H9 (cell line): ENCODE measurements at places on chromosomes 6 and 20. TPM values are rescaled to one million over a fixed set of nuclear protein-coding genes. Genes with fewer than 3 reads are reported as not detected.

DNA sequence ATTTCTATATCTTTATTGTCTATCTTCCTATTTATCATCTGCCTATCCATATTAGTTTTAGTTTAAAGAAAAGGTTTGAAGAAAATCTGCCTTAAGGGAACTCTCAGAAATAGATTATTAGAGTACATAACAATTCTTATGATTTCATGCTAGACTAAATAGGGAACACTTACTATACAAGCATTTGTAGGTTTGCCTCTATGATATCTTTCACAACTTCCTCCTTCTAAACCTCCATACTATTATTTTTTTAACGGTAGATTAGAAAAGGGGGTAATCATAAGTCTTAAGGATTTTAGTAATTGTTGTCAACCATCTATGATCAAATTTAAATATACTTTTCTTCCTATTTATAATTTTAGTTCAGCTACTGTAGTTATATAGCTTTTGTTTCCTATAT, 11.6 kb upstream of the DSE start:
- no peaks in the 10 kb centered on the region for H3K4me1 ChIP-seq
- H3K27me3 ChIP-seq: no peaks in the 10 kb centered on the region
- H3K27ac ChIP-seq: no peak overlapping the region
- H3K36me3 ChIP-seq: no peaks in the 10 kb centered on the region

DNA sequence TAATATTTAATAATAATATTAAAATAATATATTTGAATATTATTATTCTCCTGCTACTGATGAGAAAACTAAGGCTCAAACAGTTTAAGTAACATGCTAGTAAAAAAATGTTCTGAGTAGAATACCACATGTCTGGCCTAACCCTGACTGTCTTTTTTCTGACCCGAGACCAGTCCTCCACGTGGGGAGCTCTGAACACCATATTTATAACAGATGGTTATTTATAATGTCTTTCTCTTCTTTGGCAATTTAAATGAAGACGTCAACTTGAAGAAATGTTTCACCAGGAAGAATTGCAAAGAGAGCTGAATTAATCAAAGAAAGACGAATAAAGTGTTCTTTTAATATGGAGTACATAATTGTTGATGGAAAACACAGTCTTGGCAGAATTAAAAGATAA, 82.0 kb downstream of the SLC22A3 start:
- no peaks in the 10 kb centered on the region for H3K27me3 ChIP-seq
- no peak overlapping the region for H3K27ac ChIP-seq
- no peaks in the 10 kb centered on the region; the same call in 1 of the 2 replicates for H3K4me1 ChIP-seq
- no peak overlapping the region for H3K4me3 ChIP-seq
- no peak for DNase-seq

DNA sequence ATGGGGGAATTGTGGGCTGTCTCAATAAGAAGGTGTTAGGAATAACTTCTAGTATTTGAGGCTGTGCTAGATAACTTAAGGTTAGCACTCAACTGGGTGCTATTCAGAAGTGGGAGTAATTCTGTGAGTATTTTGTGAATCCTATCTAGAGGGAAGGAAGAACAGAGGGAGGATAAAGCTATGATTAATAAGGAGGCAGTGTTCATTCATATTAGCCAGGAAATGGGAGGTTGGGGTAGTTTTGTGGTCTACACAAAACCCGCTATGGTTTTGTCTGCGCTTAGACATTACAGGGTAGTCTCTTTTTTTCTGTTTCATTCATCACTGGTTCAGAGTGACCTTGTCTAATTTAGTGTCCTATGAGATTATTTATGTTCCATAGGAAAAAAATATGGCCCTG, 341.0 kb downstream of the ARHGAP18 start:
- no peaks in the 10 kb centered on the region for H3K36me3 ChIP-seq
- H3K27ac ChIP-seq: no peak overlapping the region
- no peak for DNase-seq
- H3K27me3 ChIP-seq: no peaks in the 10 kb centered on the region
- no peak overlapping the region for H3K4me3 ChIP-seq

GRCh38 chr20:23507346-23507745, 16.4 kb downstream of the CST8 start:
- no peaks in the 10 kb centered on the region for H3K36me3 ChIP-seq
- no peak overlapping the region for H3K4me3 ChIP-seq
- peak; percentile 60 for DNase-seq
- H3K27ac ChIP-seq: no peak overlapping the region

DNA sequence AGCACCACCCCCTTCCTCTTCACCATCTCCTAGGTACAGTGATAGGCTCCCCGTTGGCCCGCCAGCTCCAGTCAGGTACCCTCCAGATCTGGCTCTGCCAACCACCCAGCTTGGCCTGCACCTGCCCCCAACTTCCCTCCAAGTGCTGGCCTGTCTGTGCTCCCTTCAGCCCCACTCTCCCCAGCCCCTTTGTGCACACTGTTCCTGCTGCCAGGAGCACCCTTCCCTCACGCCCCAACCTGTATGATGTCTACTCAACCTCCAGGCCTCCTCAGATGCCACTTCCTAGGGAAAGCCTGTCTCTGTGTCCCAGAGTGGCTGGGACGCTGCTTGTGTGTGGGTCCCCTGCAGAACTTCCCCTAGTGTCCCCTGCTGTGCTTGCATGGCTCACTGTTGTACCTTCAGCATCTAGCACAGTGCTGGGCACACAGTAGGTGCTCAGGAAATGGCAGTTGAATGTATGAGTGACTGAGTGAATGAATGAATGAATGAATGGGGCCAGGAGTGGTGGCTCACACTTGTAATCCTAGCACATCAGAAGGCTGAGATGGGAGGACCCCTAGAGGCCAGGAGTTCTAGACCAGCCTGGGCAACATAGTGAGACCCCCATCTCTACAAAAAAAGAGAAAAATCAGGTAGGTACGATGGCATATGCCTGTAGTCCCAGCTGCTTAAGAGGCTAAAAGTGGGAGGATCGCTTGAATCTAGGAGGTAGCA, 3.0 kb downstream of the ZBP1 start:
- no peaks in the 10 kb centered on the region for H3K27me3 ChIP-seq
- H3K27ac ChIP-seq: no peak overlapping the region

DNA sequence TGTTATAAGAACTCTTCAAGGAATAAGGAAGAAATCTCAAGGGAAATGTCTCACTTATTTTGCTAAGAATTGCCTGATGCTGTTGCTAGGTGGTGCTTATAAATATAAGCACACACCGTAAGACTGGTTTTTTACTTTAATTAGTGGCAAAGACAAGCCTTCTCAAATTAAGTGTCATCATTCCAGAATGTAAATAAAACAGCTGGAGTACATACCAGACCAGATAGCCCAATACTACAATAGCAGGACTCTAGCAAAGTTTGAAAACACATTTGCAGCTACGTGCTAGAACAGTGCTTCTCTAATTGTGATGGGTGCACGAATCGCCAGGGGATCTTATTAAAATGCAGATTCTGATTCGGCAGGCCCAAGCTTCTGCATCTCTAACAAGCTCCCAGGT, 6.8 kb downstream of the CNKSR3 start:
- no peaks in the 10 kb centered on the region; the same call in 2 of the 3 replicates for H3K36me3 ChIP-seq
- H3K4me1 ChIP-seq: peaks cover 1% of the 10 kb centered on the region; the same call in 1 of the 2 replicates
- no peak for DNase-seq
- peaks cover 16% of the 10 kb centered on the region; the same call in 1 of the 2 replicates for H3K27me3 ChIP-seq
- H3K4me3 ChIP-seq: no peak overlapping the region

- DNase-seq: no peak
- H3K27me3 ChIP-seq: no peaks in the 10 kb centered on the region
- no peaks in the 10 kb centered on the region for H3K4me1 ChIP-seq
- H3K36me3 ChIP-seq: no peaks in the 10 kb centered on the region
- H3K4me3 ChIP-seq: no peak overlapping the region
Observed at GRCh38 chr6:7787731-7788130, 61.8 kb downstream of the BMP6 start.

DNA sequence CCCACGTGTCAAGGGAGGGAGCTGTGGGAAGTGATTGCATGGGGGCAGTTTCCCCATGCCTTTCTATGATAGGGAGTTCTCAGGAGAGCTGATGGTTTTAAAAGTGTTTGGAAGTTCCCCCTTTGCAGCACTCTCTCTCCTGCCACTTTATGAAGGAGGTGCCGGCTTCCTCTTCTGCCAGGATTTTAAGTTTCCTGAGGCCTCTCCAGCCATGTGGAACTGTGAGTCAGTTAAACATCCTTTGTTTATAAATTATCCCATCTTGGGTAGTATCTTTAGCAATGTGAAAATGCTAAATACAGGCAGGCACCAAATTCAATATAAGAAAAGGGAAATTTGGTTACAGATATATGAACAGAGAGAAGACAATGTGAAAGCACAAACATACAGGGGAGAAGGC, 96.4 kb upstream of the EPHA7 start:
- H3K4me1 ChIP-seq: no peaks in the 10 kb centered on the region
- H3K27me3 ChIP-seq: no peaks in the 10 kb centered on the region
- H3K27ac ChIP-seq: no peak overlapping the region
- H3K4me3 ChIP-seq: no peak overlapping the region

DNA sequence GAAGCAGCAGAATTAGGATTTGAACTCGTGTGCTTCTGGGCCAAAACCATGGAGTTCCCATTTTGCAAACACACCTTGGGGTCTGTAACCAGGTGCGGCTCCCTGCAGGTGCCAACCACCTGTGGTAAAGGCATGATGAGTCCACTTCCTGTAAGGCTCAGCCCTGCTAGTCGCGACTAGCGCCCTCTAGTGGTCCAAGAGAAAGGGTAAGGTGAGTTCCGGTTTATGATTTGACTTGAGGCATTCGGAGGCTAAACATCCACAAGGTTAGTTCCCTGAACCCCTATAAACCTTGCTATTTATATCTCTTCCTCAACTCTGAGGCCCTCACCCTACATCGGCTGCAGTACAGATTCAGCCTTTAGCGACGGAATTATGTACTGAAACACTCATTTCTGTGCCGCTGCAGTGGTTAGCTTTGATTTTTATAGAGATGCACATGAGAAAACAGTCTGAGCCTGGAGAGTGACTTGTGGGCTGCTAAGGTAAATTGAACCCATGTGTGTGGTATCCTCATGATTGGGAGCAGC, 173.4 kb downstream of the PLCB1 start:
- peaks cover 6% of the 10 kb centered on the region for H3K4me1 ChIP-seq
- H3K27me3 ChIP-seq: no peaks in the 10 kb centered on the region
- H3K36me3 ChIP-seq: no peaks in the 10 kb centered on the region
- peak; percentile 89 for DNase-seq

TFAP2A gene
- 1.6 and 2.6 TPM in 2 replicates for total RNA-seq

- no peak overlapping the region for H3K27ac ChIP-seq
- H3K4me3 ChIP-seq: no peak overlapping the region
- no peaks in the 10 kb centered on the region; the same call in 1 of the 2 replicates for H3K4me1 ChIP-seq
- H3K27me3 ChIP-seq: no peaks in the 10 kb centered on the region
- DNase-seq: peak; percentile 79
Observed at GRCh38 chr6:112029045-112029822, 24.7 kb upstream of the CCN6 start.

DNA sequence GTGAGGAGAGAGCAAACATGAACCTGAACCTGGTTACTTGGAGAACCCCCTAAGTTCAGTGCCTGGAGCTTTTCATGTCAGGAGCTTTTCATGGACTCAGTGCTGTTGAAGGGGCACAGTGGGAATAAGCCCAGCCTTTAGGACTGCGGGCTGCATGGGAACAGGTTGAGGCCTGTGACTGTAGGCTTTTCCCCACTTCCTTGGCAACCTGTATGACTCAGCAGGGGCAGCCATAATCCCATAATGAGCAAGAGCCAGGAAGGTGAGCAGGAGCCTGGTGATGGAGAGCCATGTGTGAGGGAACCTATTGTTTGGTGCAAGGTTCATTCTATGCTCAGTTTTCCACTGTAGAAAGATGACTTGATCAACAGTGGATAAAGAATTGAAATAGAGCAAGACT, 23.4 kb downstream of the MEP1A start:
- no peak overlapping the region for H3K4me3 ChIP-seq
- no peaks in the 10 kb centered on the region for H3K4me1 ChIP-seq
- no peak overlapping the region for H3K27ac ChIP-seq
- no peaks in the 10 kb centered on the region for H3K36me3 ChIP-seq
- no peaks in the 10 kb centered on the region for H3K27me3 ChIP-seq

MYT1 gene
- total RNA-seq: 0.68 and 0.79 TPM in 2 replicates

GRCh38 chr6:46653439-46654195, 842 bp downstream of the SLC25A27 start:
- H3K4me3 ChIP-seq: peak overlapping the region; percentile 82
- no peak overlapping the region for H3K27ac ChIP-seq
- no peaks in the 10 kb centered on the region for H3K4me1 ChIP-seq
- DNase-seq: no peak

DDO gene
- not detected in 2 replicates for total RNA-seq

TRIM31 gene
- total RNA-seq: not detected in 2 replicates

- no peaks in the 10 kb centered on the region for H3K27me3 ChIP-seq
Observed at GRCh38 chr6:122673343-122673961, 63.2 kb downstream of the PKIB start.

DNA sequence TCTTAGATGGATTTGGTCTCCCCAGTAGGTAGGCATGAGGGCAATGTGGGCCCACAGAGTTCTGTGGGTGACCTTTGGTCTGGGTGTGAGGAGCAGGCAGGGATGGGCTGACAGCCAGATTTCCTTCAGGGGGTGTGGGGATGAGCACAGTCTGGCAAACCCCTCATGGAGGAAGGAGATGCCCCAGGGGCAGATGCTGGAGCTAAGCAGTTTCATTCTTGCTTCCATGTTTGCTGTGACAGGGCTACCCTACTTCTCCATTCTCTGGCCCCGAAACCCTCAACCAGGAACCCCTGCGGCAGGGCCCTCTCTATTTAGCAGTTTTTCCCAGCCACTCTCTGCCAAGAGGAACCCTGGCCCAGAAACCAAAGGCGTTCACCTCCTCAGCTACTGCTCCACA, 40.4 kb downstream of the GCLC start:
- DNase-seq: no peak
- H3K27ac ChIP-seq: no peak overlapping the region
- H3K36me3 ChIP-seq: peaks cover 62% of the 10 kb centered on the region
- no peak overlapping the region for H3K4me3 ChIP-seq

DNA sequence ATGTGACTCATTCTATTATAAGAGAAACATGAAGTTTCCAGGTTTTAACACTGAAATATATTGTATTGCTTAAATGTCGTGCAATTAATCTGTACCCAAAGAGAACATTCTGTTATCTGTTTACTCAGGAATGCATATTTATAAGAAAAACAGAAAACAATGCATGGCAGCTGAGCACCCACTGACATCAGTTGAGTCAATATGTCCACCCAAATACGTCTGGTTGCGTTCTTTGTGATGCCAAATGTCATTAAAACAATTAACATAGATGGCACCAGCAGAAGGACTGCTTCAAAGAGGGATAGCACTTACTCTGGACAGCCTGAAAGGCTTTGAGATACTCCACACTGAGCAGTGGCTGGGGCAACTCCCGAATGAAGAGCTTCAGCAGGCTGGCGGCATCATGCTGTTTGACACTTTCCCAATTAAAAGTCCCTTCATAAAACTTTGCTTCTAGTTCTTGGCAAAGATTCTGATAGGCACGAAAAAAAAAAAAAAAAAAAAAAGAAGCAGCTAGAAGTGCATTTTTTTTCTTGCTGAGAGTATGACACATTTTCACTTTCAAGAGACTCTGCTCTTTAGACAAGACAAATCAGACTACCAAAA, 102.3 kb downstream of the ARHGAP18 start:
- no peak overlapping the region for H3K4me3 ChIP-seq
- no peaks in the 10 kb centered on the region for H3K27me3 ChIP-seq
- no peaks in the 10 kb centered on the region for H3K4me1 ChIP-seq
- no peak overlapping the region for H3K27ac ChIP-seq
- no peaks in the 10 kb centered on the region for H3K36me3 ChIP-seq

- H3K27me3 ChIP-seq: no peaks in the 10 kb centered on the region
- DNase-seq: no peak
- no peak overlapping the region for H3K27ac ChIP-seq
- no peaks in the 10 kb centered on the region; the same call in 2 of the 3 replicates for H3K36me3 ChIP-seq
- no peak overlapping the region for H3K4me3 ChIP-seq
Observed at GRCh38 chr6:141401168-141401567, 731.6 kb upstream of the GJE1 start.

MUCL3 gene
- 0.15 and 0.20 TPM in 2 replicates for total RNA-seq

- no peak for DNase-seq
- H3K36me3 ChIP-seq: no peaks in the 10 kb centered on the region
- H3K4me3 ChIP-seq: no peak overlapping the region
- no peaks in the 10 kb centered on the region for H3K27me3 ChIP-seq
Observed at GRCh38 chr20:17287998-17288397, 61.2 kb downstream of the PCSK2 start.
